ENCODE measurements at places on chromosomes 5 and 9. TPM values are rescaled to one million over a fixed set of nuclear protein-coding genes. Genes with fewer than 3 reads are reported as not detected.

DNA sequence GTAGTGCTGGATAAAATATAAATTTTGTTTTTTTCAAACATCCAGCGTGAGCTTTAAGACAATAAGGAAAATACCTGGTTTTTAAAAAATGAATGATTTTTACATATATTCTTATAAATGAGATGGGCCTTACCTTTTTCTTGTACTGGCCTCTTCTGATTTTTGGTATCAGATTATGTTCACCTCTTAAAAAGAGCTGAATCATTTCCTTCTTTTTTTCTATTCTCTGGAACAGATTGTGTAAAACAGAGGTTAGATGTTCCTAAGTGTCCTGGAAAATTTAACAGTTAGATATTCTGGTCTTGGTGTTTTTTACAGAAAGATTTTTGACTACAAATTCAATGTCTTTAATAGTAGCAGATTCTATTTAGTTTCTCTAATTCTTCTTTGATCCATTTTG, 74.6 kb downstream of the NDUFAF2 start:
- no peaks in the 10 kb centered on the region for H3K36me3 ChIP-seq
- no peaks in the 10 kb centered on the region for H3K27me3 ChIP-seq
- no peak overlapping the region for H3K27ac ChIP-seq
- DNase-seq: no peak
- no peak overlapping the region for H3K4me3 ChIP-seq
- peaks cover 3% of the 10 kb centered on the region for H3K4me1 ChIP-seq

- H3K4me3 ChIP-seq: no peak overlapping the region
- H3K36me3 ChIP-seq: no peaks in the 10 kb centered on the region
- no peaks in the 10 kb centered on the region for H3K27me3 ChIP-seq
- H3K27ac ChIP-seq: no peak overlapping the region
- DNase-seq: no peak
Observed at GRCh38 chr9:115717298-115717697, 436.3 kb upstream of the PAPPA start.

- H3K4me3 ChIP-seq: no peak overlapping the region
- H3K4me1 ChIP-seq: no peaks in the 10 kb centered on the region
- no peaks in the 10 kb centered on the region for H3K36me3 ChIP-seq
- DNase-seq: no peak
- H3K27me3 ChIP-seq: no peaks in the 10 kb centered on the region
Observed at GRCh38 chr9:130372057-130372456, 72.7 kb upstream of the ASS1 start.

DNA sequence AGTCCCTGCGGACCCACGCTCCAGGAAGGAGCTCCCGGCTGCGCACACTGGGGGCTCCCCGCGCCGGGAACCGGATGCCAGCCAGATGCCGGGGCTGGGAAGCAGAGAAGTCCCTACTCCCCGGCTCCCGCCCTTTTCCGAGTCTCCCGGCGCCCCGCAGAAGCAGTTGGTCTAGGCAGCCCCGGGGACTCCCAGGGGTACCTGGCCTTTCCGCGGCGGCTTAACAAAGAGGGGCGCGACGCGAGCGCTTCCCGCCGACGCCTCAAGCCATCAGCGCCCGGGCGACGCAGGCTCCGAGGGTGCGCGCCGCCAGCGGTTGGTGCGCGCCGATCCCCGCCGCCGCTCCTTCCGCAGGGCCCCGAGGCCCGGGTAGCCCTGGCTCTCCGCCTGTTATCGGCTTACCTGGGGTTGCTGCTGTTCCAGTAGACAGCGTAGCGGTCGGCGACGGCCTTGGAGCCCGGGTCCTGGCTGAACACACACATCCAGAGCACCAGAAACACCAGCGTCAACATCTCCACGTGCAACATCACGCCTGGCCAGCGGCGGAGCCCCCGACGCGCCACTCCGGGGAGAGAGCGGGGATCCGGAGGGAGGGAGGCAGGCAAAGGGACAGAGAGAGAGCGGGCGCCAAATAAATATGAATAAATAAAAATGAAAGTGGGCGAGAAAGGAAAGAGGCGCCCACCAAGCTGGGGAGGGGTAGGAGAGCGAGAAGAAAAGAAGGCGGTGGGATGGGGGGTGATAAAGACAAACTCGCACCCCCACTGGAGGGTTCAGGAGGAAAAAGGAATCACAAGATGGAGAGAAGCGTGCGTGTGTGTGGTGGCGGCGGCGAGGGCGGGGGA, 428 bp downstream of the EFNA5 start:
- DNase-seq: peak; percentile 88
- H3K27me3 ChIP-seq: peaks cover 5% of the 10 kb centered on the region

- no peaks in the 10 kb centered on the region for H3K36me3 ChIP-seq
- DNase-seq: peak; percentile 97
- peak within 1 kb of the TSS; percentile 13 for H3K4me3 ChIP-seq
- peaks cover 10% of the 10 kb centered on the region for H3K27me3 ChIP-seq
Observed at GRCh38 chr9:127930231-127931091, at the start of gene PIP5KL1. Gene PIP5KL1, minus strand, starts transcription at chr9:127930777. Its CDS starts 25 bp downstream, at chr9:127930752.

- no peak overlapping the region for H3K27ac ChIP-seq
- no peak overlapping the region for H3K4me3 ChIP-seq
- no peaks in the 10 kb centered on the region for H3K36me3 ChIP-seq
- no peaks in the 10 kb centered on the region for H3K27me3 ChIP-seq
Observed at GRCh38 chr5:11941566-11941965, 37.3 kb upstream of the CTNND2 start.

DNA sequence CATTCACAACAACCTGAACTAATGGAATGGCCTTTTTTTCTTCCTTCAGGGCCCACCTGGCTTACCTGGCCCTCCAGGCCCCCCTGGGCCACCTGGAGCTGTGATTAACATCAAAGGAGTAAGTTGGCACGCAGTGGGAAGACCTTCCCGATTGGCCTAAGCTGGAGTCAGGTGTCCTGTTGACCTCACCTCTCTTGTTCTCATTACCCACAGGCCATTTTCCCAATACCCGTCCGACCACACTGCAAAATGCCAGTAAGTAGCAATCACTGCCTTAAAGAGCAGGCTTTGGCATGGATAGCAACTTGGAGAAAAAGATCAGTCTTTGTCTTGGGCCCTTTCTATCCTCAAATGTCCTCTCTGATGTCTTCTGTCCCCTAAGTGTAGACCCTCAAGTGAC, 55.3 kb upstream of the TGFBR1 start:
- no peaks in the 10 kb centered on the region for H3K4me1 ChIP-seq
- H3K36me3 ChIP-seq: no peaks in the 10 kb centered on the region
- H3K4me3 ChIP-seq: no peak overlapping the region

GRCh38 chr9:110952540-110952859, 85.8 kb downstream of the LPAR1 start:
- DNase-seq: no peak
- no peak overlapping the region for H3K4me3 ChIP-seq
- H3K4me1 ChIP-seq: no peaks in the 10 kb centered on the region
- no peaks in the 10 kb centered on the region for H3K27me3 ChIP-seq
- H3K27ac ChIP-seq: no peak overlapping the region
- no peaks in the 10 kb centered on the region for H3K36me3 ChIP-seq

DNA sequence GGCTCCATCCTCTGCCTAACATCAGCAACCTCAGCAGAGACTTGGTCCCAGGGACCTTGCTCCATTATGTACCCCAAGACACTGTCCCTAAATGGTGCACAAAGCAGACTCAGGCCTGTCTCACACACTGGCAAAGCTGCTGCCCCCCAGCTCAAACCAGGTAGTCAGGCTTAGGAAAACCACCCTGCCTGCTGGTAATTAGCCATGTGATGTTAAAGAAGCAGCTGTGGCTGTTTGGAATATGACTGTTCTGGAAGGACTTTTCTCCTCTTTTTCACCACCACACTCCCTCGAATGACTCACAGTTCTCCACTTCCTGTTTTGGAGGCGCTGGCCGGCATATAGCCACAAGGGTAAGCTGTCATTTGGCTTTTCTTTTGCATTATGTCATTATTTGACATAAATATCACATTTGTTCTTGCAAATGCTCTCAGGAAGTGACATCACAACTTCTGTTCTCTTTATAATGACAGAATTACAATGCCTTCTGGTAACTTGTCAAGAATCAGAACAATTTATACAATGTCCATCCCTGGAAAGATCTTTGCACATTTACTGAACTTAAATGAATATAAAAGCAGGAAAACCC, 113.9 kb downstream of the SUSD1 start:
- no peak overlapping the region for H3K4me3 ChIP-seq
- peaks cover 43% of the 10 kb centered on the region for H3K4me1 ChIP-seq
- H3K27ac ChIP-seq: peak overlapping the region; percentile 71
- no peaks in the 10 kb centered on the region for H3K36me3 ChIP-seq
- no peak for DNase-seq

GRCh38 chr5:69234457-69235268, at the start of gene CDK7:
Gene CDK7, plus strand, starts transcription at chr5:69234886. Its CDS starts 90 bp downstream, at chr5:69234976.
- peaks cover 9% of the 10 kb centered on the region for H3K4me1 ChIP-seq

- H3K4me3 ChIP-seq: no peak overlapping the region
- H3K27me3 ChIP-seq: no peaks in the 10 kb centered on the region
- H3K27ac ChIP-seq: no peak overlapping the region
Observed at GRCh38 chr5:153896117-153896516, 142.6 kb downstream of the FAM114A2 start.

DNA sequence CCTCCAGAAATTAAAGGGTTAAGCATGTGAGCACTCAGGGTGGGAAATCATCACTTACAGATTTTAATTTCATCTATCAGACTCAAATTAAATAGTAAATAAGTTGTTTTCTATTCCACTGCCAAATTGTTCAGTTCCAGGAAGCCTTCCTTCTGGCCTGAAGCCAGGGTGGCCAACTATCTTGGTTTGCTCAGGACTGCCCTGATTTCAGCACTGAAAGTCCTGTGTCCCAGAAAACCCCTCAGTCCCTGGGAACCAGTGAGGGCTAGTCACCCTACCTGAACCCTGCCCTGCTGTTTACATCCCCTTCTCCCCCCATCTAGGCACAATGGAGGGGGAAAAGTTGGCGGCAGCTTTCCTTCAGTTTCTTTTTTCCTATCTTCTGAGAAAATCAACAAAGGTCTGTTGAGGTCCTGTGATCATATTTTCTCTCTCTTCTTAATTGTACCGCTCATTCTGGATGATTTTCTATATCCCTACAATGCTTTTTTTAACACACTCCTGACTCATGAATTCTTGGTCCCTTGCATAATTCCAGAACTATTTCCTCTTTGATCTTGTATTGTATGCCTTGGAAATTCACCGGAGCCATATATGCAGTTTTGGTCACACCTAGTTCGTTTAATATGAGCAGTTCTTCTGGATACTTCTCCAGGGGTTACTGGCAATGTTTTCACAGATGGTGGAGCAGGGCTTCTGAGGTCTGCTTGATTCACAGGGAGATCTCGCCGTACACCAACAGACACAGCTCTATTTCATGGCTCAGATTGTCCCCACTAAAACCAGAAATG, 103.8 kb downstream of the MAP1B start:
- no peaks in the 10 kb centered on the region for H3K36me3 ChIP-seq
- no peak overlapping the region for H3K4me3 ChIP-seq
- H3K4me1 ChIP-seq: no peaks in the 10 kb centered on the region
- no peaks in the 10 kb centered on the region for H3K27me3 ChIP-seq
- no peak for DNase-seq

- no peak overlapping the region for H3K27ac ChIP-seq
- no peaks in the 10 kb centered on the region for H3K36me3 ChIP-seq
- H3K27me3 ChIP-seq: no peaks in the 10 kb centered on the region
- H3K4me1 ChIP-seq: peaks cover 2% of the 10 kb centered on the region
- DNase-seq: no peak
- no peak overlapping the region for H3K4me3 ChIP-seq
Observed at GRCh38 chr5:10480237-10480985, 38.7 kb downstream of the ROPN1L start.

GRCh38 chr5:16712620-16713019, 95.8 kb upstream of the RETREG1 start:
- H3K27me3 ChIP-seq: no peaks in the 10 kb centered on the region
- no peak for DNase-seq
- no peak overlapping the region for H3K4me3 ChIP-seq

DNA sequence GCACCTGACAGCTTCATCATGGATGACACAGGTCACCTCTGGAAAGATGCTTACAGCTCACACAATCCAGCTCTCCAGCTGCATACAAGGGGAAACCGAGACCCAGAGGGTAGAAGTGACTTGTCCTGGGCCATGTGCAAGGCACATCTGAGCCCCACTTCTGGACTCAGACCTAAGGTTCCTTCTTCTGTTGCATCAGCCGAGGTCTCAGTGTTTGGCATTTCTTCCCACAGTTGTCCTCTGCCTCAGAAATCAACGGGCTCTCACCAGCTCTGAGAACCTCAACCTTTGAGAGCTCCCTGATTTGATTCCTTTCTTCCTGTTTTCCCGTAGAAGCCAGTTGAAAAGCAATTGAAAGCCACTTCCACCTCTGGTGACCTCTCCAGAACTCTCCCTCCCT, 38.7 kb upstream of the COL15A1 start:
- no peak overlapping the region for H3K27ac ChIP-seq
- no peaks in the 10 kb centered on the region for H3K27me3 ChIP-seq
- H3K4me1 ChIP-seq: peaks cover 7% of the 10 kb centered on the region
- DNase-seq: no peak

The MUSK gene
- 3.4 TPM for total RNA-seq

The PCA3 gene
- 0.17 TPM for total RNA-seq

The CSF1R gene
- total RNA-seq: 88.1 TPM

The NRG2 gene
- 2.3 TPM for total RNA-seq

The CATSPER3 gene
- total RNA-seq: 0.67 TPM

The KIAA1958 gene
- 18.0 TPM for total RNA-seq

The SLC1A1 gene
- total RNA-seq: 16.8 TPM

The FCHO2 gene
- 51.6 TPM for total RNA-seq

The IGIP gene
- total RNA-seq: 32.8 TPM

The FGFR4 gene
- 175 TPM for total RNA-seq
